Vagina (tissue), 2 donors: ENCODE measurements at places on chromosomes 11 and 22.

- DNase-seq, result peak; percentile 72
- H3K4me1 ChIP-seq, result no peaks in the 10 kb centered on the region
- no peaks in the 10 kb centered on the region for H3K36me3 ChIP-seq
- H3K27ac ChIP-seq, result no peak overlapping the region
Measured at GRCh38 chr11:116693102-116693570, 79.7 kb downstream of the BUD13 start.

- no peak for DNase-seq
- H3K4me3 ChIP-seq, result no peak overlapping the region
- H3K27ac ChIP-seq, result peak overlapping the region; percentile 73
- H3K27me3 ChIP-seq, result no peaks in the 10 kb centered on the region
Measured at GRCh38 chr11:86816251-86816726, 15.9 kb downstream of the PRSS23 start.

DNA sequence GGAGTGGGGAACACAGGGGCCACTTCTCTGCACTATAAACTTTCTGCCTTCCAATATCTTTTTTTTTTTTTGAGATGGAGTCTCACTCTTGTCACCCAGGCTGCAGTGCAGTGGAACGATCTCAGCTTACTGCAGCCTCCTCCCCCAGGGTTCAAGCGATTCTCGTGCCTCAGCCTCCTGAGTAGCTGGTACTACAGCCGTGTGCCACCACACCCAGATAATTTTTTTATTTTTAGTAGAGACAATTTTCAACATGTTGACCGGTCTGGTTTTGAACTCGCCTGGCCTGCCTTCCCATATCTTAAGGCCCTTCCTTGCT is 1.7 kb downstream of the SLC3A2 start:
- peak overlapping the region; percentile 100 for H3K27ac ChIP-seq
- no peaks in the 10 kb centered on the region for H3K27me3 ChIP-seq
- H3K4me3 ChIP-seq, result peak overlapping the region; percentile 98
- H3K36me3 ChIP-seq, result no peaks in the 10 kb centered on the region
- DNase-seq, result no peak
- H3K4me1 ChIP-seq, result peaks cover 64% of the 10 kb centered on the region

GRCh38 chr11:127931803-127932202 is 655.6 kb downstream of the ETS1 start:
- no peak for DNase-seq
- H3K4me3 ChIP-seq, result no peak overlapping the region
- no peaks in the 10 kb centered on the region for H3K27me3 ChIP-seq
- H3K4me1 ChIP-seq, result no peaks in the 10 kb centered on the region

DNA sequence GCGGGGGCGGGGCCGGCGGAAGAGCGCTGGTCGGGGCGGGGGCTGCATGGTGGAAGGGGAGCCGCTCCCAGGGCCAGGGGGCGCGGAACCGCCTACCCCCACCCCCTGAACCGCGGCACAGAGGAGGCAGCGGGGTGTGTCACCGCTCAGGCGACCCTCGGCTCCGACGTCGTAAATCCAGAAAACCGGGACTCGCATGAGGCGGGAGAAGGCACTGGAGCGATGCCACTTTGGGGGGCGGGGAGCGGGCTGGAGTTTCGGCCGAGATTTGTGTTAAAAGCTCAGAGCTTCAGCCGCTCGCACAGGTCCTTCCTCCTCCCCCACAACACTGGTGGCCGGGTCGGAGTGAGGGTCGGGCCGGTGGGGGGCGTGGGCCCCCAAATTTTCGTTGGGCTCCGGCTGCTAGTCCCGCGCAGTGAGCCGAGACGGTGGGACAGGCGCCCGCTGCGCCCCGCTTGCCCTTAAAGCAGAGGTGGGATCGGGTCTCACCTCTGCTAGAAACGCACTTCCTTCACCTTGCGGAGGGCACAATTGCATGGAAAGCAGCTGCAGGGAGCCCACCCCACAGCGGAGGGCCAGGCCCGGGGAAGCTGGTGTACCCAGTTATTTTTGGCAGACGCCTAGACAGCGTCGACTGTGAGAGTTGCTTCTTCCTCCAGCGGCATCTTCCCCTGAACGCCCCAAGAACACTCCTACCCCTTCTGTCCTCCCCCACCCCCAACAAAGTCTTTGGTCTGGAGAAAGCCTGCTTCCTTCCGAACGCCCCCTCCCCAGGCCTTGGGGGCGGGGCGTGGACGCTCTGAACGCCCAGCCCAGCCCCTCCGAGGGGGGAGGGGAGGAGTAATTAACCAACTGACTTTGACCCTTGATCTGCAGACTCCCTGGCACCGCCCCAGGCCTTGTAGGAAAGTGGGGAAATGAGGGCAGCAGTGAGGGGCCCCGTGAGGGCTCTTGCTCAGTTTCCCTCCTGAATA is 1.1 kb downstream of the OVOL1 start:
- no peaks in the 10 kb centered on the region for H3K36me3 ChIP-seq
- no peak for DNase-seq
- H3K27ac ChIP-seq, result peak overlapping the region; percentile 33
- H3K4me3 ChIP-seq, result peak overlapping the region; percentile 28

- H3K4me1 ChIP-seq, result peaks cover 26% of the 10 kb centered on the region
- no peak overlapping the region for H3K4me3 ChIP-seq
- no peaks in the 10 kb centered on the region for H3K36me3 ChIP-seq
- H3K27me3 ChIP-seq, result no peaks in the 10 kb centered on the region
Measured at GRCh38 chr22:17913801-17914347, 110.5 kb downstream of the MICAL3 start.

- no peak for DNase-seq
- no peaks in the 10 kb centered on the region for H3K27me3 ChIP-seq
- no peaks in the 10 kb centered on the region for H3K4me1 ChIP-seq
- no peaks in the 10 kb centered on the region for H3K36me3 ChIP-seq
Measured at GRCh38 chr11:70603756-70604211, 205.5 kb downstream of the CTTN start.

DNA sequence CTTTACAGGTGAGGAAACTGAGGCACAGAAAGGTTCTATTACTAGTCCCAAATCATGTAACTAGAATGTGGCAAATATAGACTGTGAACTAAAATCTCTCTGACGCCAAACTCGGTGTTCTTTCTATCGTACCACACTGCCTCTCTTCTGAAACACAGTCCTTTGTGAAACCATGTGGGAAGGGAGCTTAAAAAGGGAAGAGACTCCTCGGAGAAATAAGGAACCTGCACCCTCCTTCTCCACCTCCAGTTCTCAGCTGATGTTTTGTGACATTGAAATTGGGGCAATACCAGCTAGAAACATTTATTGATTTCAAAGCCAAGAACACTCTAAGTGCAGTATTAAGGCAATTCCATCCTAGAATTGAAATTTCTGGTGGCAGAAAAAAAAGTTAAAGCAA is 76.4 kb upstream of the DRD2 start:
- peak; percentile 8 for DNase-seq
- no peaks in the 10 kb centered on the region for H3K36me3 ChIP-seq
- no peaks in the 10 kb centered on the region for H3K4me1 ChIP-seq
- H3K27me3 ChIP-seq, result no peaks in the 10 kb centered on the region

DNA sequence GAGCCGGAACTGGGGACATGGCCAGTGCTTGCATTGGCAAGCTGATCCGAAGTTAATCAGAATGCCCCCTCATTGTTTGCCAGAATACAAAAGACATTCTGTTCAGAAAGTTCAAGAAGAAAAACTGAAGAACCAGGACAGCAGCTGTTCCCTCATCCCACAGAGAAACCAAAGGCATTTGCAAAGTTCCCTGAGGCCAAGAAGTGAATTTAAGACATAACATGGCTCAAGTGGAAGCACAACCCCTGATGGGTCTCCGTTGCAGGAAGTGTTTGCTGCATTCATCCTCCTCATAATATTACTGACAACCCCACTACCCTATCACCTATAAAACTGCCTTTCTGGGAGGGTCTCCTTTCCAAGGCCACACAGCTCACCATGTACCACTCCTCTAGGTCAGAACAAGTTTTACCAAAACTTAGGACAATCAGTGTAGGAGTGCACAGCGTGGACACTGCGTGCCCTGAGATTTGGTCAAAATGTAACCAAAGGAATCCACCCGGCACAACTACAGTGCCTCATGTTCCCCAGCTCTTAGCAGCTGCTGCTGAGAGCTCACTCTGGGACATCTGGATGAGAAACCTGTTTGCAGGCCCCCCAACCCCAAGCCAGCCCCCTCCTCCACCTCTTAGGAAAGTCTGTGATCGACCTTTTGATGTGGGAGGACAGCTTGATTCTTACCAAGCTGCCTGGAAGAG is 101.6 kb upstream of the AKIP1 start:
- peak overlapping the region; percentile 90 for H3K27ac ChIP-seq
- H3K27me3 ChIP-seq, result no peaks in the 10 kb centered on the region
- no peak for DNase-seq
- H3K4me3 ChIP-seq, result peak overlapping the region; percentile 56
- no peaks in the 10 kb centered on the region for H3K36me3 ChIP-seq
- H3K4me1 ChIP-seq, result peaks cover 79% of the 10 kb centered on the region

- no peak overlapping the region for H3K4me3 ChIP-seq
- H3K36me3 ChIP-seq, result no peaks in the 10 kb centered on the region
- H3K27ac ChIP-seq, result peak overlapping the region; percentile 87
- no peaks in the 10 kb centered on the region for H3K27me3 ChIP-seq
- peaks cover 71% of the 10 kb centered on the region for H3K4me1 ChIP-seq
Measured at GRCh38 chr22:20531154-20531403, 23.7 kb downstream of the MED15 start.

DNA sequence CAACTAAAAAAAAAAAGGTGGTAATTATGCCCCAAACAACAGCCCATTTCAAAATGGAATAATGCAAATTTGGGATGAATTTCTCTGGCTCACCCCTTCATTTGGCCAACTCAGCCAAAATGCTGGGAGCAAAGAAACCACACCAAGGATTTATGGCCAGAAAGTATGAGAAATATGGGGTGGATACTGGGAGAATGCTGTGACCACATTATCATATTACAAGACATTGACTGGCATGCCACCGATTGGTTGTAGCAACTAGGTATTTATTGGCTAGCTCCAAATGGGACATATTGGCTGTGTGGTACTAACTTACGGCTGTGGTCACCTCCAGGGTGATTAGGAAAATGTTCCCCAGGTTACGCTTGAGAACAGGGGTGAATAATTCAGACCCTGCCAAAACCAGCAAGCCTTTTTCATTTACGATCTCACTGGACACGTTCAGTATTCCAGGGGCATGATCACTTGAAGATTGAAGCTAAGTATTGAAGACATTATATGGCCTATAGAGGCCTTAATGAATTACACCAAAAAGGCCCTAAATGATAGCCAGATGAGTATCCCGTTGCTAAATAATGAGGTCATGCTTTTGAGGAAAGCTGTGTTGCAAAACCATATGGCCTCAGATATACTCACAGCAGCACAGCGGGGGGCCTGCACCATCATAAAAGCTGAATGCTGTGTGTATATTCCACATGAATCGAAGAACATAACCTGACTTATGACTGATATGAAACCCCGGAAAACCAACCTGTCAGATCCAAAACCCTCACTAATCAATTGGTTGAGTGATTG is 3.8 kb upstream of the FDX1 start:
- H3K4me3 ChIP-seq, result no peak overlapping the region
- H3K36me3 ChIP-seq, result no peaks in the 10 kb centered on the region
- H3K27me3 ChIP-seq, result no peaks in the 10 kb centered on the region
- peaks cover 11% of the 10 kb centered on the region for H3K4me1 ChIP-seq

DNA sequence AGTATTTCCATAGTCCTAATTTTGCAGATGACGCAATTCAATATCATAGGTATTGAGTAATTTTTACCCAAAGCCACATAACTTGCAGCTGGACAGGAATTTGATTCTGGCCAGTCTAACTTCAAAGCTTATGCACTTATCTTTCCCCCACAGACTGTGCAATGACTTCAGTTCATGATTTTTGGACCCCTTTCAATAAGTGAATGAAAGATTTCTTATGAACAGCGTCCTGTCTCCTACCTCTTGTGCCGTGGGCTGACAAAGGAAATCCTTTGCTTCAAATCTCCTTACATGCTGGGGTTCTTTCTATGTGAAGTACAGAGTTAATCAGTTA is 217.7 kb upstream of the KIRREL3 start:
- H3K4me1 ChIP-seq, result no peaks in the 10 kb centered on the region
- no peak overlapping the region for H3K4me3 ChIP-seq
- no peaks in the 10 kb centered on the region for H3K36me3 ChIP-seq
- H3K27ac ChIP-seq, result no peak overlapping the region
- DNase-seq, result no peak

GRCh38 chr22:36391638-36392037 is 3.9 kb upstream of the MYH9 start:
- peaks cover 7% of the 10 kb centered on the region for H3K4me1 ChIP-seq
- no peaks in the 10 kb centered on the region for H3K36me3 ChIP-seq
- H3K27ac ChIP-seq, result no peak overlapping the region
- H3K27me3 ChIP-seq, result no peaks in the 10 kb centered on the region
- no peak overlapping the region for H3K4me3 ChIP-seq

- H3K27me3 ChIP-seq, result no peaks in the 10 kb centered on the region
- no peak for DNase-seq
- H3K27ac ChIP-seq, result no peak overlapping the region
- H3K4me1 ChIP-seq, result peaks cover 12% of the 10 kb centered on the region
- no peak overlapping the region for H3K4me3 ChIP-seq
- no peaks in the 10 kb centered on the region for H3K36me3 ChIP-seq
Measured at GRCh38 chr11:116792869-116793771, 1.4 kb upstream of the APOA5 start.

DNA sequence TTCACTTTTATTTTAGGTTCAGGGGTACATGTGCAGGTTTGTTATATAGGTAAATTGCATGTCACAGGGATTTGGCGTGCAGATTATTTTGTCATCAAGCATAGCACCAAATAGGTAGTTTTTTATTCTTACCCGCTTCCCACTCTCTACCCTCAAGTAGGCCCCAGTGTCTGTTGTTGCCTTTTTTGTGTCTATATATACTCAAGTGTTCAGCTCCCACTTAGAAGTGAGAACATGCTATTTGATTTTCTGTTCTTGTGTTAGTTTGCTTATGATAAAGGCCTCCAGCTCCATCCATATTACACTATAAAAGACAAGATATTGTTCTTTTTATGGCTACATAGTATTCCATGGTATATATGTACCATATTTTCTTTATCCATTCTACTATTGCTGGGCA is 28.5 kb upstream of the LIN7C start:
- no peak overlapping the region for H3K4me3 ChIP-seq
- no peak overlapping the region for H3K27ac ChIP-seq
- no peaks in the 10 kb centered on the region for H3K27me3 ChIP-seq
- no peak for DNase-seq

DNA sequence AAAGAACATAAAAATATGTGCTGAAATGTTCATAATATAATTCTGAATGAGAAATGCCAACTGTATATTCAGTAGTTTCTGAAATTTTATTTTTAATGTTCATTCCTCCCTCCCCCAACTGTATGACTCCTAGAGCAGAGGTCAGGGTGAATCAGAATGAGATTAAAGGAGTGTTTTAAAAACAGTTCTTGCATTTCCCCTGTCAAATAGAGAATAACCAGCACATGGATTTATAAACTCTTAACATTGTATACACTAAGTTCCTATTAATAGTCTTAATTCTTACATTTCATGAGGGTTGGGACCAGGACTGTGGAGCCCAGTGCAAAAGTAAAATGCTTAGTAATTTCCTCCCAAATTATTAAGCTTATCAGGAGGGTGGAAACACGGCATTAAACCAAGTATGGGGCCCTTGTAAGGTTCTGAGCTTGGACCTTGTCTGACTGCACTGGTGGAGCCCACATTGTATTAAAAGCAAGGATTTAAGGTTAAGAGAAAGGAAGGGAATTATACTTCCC is 474.6 kb upstream of the RAG2 start:
- no peak for DNase-seq
- no peaks in the 10 kb centered on the region for H3K4me1 ChIP-seq
- H3K36me3 ChIP-seq, result no peaks in the 10 kb centered on the region
- H3K4me3 ChIP-seq, result no peak overlapping the region

- no peak for DNase-seq
- no peaks in the 10 kb centered on the region for H3K36me3 ChIP-seq
- H3K27ac ChIP-seq, result no peak overlapping the region
- H3K4me3 ChIP-seq, result no peak overlapping the region
- H3K4me1 ChIP-seq, result peaks cover 4% of the 10 kb centered on the region
Measured at GRCh38 chr11:87236368-87236767, 198.6 kb downstream of the TMEM135 start.

- DNase-seq, result no peak
- no peaks in the 10 kb centered on the region for H3K27me3 ChIP-seq
- H3K36me3 ChIP-seq, result no peaks in the 10 kb centered on the region
- H3K27ac ChIP-seq, result no peak overlapping the region
Measured at GRCh38 chr22:22248878-22249277, 4.3 kb downstream of the VPREB1 start.
